ENCODE measurements at places on chromosomes 1 and 21.

- DNase-seq: no peak
These were observed 7.4 kb downstream of the WNT3A start for GRCh38 chr1:228013935-228014930.

GRCh38 chr1:90671741-90672140 is 45.4 kb downstream of the BARHL2 start:
- no peak for DNase-seq

DNA sequence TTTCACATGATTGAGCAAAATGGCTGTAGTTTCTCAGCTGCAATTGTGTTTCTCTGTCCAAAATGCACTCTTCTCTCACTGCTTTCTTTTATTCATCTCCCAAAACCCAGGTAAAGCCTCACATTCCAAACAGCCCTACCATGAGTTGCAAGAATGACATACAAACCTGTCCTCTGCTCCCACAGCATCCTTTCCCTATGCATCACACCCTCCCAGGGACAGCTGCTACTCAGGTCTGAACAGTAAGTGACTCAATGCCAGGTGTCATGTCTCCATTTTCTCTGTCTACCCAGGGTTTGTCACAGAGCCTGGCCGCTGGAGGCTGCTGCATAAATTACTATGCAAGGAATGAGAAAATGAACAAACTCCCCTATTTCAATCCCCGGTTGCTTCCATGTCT is 118.5 kb downstream of the PLD5 start:
- DNase-seq: no peak

- DNase-seq: no peak
These were observed 5.9 kb upstream of the PLEKHG5 start for GRCh38 chr1:6497215-6497866.

DNA sequence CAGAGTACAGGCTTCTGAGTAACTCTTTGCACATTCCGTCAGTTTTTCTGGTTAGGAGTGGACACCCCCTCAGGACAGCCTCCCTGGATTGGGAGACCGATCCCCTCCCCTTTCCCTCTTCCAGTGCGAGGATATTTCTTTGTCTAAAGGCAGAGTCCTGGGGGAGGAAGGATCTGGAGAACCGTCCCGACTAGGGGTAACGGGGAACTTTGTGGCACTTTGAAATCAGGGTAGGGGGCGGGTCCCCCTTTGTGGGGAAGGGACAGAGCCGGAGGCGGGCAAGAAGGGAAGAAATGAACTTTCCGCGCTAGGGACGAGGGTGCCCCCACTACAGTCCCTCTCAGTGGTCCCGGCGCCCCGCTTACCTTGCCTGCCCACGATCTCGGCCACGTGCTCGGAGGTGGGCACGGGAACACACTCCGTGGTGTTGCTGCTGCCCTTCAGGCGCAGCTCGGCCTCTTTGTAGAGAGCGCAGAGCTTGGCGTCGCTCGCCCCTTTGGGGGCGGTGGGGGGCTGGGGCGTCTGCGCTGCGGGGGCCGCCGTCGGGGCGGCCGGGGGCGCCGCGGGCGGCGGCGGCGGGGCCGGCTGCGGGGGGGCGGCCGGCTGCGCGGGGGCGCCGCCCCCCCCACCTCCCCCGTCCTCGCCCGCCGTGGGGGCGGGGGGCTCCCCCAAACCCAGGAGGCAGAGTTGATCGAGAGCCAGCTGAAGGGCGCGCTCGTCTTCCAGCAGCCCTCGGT is 917 bp downstream of the MEX3A start:
- no peak for DNase-seq

DNA sequence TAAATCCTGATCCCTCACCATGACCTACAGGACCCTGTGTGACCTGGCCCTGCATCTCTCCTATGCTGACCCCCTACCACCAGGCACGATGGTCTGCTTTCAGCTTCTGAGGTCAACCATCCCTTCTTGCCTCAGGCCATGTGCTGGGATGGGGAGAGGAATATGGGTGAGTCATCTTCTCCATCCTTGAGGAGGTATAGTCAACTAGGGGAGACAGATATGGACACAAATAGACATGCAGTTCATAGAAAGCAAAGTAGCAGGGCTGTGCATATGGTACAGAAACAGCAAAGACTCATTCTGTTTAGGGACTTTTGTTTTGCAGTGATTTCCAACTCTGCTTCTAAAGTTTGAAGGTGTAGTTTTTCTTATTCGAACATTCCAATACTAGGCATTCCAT is 250.8 kb upstream of the FGGY start:
- no peak for DNase-seq

GRCh38 chr1:5597991-5598823 is 394.0 kb downstream of the NPHP4 start:
- DNase-seq: no peak

DNA sequence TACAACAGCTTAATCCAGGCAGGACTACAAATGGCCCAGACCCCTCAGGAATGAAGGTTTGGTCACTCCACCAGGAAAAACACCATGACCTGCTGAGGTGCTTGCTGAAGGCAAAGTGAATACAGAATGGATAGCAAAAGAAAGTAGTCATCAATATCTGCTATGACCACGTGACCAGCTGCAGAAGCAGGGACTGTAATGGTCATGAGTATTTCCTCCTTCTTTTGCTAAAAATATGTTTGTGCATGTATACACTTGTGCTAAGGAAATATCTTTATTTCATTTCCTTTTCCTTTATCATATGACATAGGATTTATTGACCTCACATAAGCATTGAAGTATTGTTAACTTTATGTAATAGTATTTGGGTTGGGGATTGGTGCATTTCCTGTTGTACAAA is 26.4 kb upstream of the GOLT1A start:
- no peak for DNase-seq

- no peak for DNase-seq
These were observed 110.7 kb downstream of the TNR start for GRCh38 chr1:175632667-175633066.

DNA sequence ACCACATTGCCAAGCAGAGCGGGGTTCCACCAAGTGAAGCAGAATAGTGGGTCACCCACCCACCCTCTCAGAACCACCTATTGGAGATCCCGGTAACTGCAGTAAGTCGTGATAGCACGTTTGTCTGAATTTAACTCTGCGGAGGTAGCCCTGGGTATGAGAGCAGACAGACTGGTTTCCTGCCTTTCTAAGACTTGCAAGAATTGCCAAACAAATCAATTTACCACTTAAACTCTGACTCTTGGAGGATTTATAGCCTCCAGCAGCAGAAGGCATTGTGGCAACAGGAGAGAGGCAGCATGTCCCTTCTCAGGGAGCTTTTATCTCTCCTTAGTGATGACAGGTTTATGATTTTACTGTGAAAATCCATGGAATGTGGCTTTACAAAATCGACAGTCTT is 287.9 kb upstream of the FMN2 start:
- DNase-seq: no peak

- DNase-seq: no peak
These were observed 124.0 kb upstream of the CSF3R start for GRCh38 chr1:36606641-36607262.

DNA sequence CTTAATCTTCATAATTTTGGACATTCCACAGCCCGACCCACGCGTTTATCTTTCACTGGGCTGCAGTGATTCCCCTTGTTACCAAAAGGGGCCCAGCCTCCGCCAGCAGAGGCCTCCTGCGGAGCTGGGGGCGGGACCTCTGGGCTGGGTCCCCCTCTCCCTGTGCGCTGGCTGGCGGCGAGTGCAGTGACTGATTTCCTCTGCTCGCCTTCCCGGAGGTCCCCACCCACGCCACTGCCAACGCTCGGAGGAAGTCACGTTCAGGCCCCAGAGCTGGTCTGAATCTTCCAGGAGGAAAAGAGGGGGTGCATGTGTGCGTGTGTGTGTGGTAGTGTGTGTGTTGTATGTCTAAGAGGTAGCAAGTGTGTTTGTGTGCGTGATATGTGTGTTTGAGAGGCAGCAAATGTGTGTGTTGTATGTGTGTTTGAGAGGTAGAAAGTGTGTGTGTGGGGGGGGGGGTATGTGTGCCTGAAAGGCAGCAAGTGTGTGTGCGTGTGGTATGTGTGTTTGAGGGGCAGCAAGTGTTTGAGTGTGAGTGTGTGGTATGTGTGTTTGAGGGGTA is 35.0 kb upstream of the JAK1 start:
- no peak for DNase-seq

DNA sequence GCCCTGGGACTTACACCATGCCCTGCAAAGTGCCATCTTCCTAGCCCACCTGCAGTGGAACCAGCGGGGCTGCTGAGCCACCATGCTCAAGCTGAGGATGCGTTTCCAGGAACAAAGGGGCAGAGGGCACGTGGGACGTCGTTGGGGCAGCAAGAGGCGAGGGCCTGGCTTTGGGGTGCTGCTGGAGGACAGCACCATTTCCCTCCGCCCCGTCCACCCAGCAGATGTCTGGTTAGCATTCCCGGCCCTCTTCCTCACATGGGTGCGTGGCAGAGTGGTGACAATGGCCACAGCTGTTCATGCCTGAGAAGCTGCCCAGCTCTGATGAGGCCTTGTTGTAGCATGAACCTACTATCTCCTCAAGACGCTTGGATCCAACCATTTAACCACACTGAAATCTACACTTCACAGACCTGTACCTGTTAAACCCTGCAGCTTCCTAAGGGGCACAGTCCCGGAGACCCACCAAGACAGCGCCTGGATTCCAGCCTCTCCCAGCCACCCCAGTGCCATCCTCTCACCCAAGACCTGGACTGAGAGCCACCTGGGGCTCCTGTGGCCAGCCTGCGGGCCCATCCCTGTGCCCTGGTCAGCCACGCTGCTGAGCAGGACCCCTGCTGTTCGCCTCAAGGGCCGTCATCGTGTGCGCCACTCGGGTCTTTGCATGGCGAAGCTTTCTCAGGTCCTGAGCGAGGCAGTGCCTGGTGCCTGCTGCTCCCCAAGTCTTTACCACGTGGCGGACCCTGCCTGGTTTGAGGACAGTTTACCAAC is 33.2 kb downstream of the SLC45A1 start:
- no peak for DNase-seq

DNA sequence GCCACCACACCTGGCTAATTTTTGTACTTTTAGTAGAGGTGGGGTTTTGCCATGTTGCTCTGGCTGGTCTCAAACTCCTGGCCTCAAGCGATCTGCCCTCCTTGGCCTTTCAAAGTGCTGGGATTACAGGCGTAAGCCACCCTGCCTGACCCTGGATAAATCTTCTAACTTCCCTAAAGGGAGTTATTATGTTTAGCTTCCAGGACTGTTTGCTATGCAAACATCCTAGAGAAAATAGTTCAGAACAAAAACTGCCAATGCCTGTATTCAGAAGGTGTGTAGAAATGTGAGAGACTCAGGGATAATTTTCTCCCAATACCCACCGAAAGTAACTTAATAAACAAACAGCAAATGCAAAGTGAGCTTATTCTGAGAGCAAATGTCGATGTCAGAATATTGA is 301.2 kb downstream of the TGFB2 start:
- no peak for DNase-seq

GRCh38 chr1:65165269-65165993 is 17.4 kb downstream of the AK4 start:
- DNase-seq: no peak

DNA sequence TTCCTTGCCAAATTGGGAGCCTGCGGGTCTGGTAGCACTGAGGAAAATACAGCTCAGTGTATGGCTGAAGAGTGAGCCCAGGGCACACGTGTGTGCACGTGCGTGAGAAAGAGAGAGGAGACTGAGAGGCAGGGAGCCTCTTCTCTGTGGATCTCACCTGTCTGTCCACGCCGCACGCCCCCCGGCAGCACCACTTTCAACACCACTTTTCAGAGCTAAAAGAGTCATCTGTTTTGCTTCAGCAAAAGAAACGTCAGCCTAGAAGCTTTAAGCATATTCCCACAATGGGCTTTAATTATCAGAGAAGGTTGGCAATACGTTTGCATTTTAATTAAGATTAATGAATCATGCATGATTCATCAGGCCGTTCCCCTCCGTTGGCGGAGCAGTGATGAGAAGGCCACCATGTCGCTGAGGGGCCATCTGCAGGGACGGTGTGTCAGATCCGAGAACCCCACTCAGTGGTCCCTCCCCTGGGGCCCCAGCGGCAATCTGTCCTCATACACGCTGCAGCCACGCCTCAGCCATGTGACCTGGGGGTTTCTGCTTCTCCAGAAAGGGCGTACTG is 56.8 kb downstream of the SIK1 start:
- no peak for DNase-seq

GRCh38 chr21:15520811-15521643 is 208.8 kb upstream of the USP25 start:
- no peak for DNase-seq

DNA sequence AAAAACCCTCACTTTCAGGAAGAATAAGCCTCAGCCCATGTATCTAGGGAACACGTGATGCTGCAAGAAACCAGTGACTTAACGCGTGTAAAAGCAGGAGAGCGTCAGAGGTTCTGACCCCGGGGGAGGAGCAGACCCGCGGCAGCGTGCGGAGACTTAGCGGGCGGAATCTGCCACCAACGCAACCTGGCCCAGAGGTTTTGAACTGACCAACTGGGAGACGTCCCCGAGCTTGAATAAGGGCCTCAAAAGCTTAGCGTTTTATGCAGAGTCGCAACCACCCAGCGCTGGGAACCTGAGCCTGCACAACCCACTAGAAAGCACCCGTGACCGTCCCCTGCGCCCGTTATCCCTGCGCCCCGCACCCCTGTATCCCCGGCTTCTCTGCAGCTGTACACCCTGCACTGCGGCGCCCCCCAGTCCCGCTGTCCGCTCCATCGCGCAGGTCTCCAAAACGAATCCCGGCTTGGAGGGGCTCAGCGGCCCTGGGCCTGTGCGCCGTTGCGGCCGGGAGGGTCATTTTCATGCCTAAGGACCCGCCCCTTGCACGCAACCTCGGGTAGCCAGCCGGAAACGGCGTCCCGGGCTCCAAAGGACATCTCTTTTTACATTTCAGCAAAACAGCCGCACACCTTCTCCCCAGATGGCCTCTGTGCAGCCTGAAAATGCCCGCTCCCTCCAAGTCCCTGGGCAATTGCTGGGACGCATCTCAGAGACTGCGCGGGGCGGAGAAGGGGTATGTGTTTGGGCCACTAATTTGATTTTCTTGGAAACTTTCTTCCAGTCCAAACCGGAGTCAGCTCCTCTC is 29.4 kb upstream of the TRIM17 start:
- DNase-seq: no peak

GRCh38 chr1:109928591-109929111 is 18.0 kb downstream of the CSF1 start:
- no peak for DNase-seq

DNA sequence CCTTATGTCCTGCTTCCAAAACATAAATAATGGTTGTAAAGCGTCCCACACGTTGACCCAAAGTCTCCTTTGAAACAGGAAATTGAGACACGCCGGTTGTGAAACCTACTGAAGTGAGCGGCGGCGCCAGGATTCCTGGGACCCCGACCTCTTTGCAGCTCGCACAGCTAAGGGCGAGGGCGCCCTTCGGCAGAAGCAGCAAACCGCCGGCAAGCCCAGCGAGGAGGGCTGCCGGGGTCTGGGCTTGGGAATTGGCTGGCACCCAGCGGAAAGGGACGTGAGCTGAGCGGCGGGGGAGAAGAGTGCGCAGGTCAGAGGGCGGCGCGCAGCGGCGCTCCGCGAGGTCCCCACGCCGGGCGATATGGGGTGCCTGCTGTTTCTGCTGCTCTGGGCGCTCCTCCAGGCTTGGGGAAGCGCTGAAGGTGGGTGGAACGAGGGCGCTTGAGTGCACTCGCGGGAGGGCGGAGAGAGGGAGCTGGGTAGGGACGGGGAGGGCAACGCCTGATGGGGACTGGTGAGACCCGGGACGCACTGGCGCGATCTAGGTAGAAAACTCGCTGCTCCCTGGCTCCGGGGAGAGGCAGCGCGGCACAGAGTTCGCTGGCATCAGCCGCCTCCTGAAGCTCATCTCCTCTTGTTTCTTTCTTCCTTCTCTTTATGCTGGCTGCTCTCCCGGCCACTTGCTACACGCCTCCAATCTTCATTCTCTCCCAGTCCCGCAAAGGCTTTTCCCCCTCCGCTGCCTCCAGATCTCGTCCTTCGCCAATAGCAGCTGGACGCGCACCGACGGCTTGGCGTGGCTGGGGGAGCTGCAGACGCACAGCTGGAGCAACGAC is at the start of gene CD1D:
TSS of gene CD1D (plus strand) at position 155 of the 836 bp plus-strand sequence. CDS start at position 362, 207 bp downstream.
- DNase-seq: no peak

- no peak for DNase-seq
These were observed 34.7 kb downstream of the ADARB1 start for GRCh38 chr21:45108808-45109781.
